ENCODE measurements at places on chromosomes 6 and 20.

GRCh38 chr6:143961886-143962878, 45.9 kb downstream of the PLAGL1 start:
- DNase-seq, result no peak

DNA sequence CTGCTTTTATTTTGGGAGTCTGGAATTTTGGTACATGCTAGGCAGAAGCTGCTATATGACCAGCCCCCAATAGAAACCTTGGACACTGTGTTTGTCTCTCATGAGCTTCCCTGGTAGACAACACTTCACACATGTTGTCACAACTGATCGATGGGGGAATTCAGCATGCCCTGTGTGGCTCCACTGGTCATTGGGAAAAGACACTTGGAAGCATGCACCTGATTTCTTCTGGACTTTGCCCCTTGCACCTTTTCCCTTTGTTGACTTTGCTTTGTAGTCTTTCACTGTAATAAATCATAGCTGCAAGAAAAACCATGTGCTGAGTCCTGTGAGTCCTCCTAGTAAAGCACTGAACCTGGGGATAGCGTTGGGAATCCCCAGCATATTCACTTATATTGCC, 7.9 kb upstream of the WFDC10A start:
- DNase-seq, result no peak

GRCh38 chr6:113779656-113780055, 77.5 kb upstream of the MARCKS start:
- DNase-seq, result no peak

- DNase-seq, result no peak
These were observed 63.9 kb downstream of the NINL start for GRCh38 chr20:25521382-25521781.

DNA sequence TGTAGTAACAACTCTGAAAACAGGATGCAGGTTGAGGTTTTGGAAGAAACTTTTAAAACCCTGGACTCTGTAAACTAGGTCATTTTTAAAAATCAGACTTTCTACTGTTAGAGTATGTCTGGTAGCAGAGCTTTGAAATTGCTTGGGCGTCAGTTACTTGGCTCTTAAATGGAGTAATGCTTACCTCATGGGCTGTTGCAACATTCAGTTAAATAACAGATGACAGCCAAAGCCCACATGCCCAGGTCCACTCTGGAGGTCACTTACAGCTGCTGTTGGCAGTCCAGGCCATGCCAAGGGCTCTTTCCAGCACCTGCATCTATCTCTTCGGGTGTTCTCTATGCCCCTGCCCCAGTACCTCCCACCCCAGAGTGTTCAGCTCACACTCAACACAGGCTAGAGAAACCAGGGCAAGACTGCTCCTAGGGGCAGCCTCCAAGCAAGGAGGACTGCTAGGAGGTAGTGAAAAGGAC, 96.4 kb downstream of the BANF2 start:
- DNase-seq, result no peak

DNA sequence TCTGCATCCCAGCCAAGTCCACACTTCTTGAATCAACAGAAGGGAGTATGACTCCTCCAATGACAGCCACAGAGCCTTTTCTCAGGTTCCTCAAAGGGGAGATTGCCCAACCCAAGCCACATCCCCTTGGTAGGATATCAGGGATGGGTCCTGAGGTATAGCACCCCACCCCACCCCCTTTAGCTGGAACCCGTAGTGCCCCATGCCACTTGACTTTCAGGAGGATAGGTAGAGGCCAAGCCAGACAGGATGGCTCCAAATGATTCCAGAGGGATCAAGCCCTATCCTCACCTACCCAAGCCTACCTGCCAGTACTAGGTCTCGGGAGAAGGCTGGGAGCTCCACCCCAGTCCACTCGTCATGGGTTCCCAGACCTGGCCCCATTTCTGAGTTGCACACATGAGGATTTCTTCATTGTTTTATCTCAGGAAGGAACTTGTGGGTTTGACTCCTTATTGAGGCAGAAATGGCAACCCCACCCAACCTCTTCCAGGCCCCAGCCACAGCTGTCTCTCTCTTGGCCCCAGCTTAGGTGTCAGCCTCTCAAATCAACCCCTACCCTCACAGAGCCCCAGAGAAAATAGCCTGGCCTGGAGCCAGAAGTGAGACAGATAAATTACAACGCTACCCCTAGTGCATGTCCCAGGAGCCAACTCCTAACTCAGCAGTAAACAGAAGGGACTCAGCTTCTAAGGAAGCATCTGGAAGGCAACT, 3.6 kb downstream of the CCND3 start:
- no peak for DNase-seq

DNA sequence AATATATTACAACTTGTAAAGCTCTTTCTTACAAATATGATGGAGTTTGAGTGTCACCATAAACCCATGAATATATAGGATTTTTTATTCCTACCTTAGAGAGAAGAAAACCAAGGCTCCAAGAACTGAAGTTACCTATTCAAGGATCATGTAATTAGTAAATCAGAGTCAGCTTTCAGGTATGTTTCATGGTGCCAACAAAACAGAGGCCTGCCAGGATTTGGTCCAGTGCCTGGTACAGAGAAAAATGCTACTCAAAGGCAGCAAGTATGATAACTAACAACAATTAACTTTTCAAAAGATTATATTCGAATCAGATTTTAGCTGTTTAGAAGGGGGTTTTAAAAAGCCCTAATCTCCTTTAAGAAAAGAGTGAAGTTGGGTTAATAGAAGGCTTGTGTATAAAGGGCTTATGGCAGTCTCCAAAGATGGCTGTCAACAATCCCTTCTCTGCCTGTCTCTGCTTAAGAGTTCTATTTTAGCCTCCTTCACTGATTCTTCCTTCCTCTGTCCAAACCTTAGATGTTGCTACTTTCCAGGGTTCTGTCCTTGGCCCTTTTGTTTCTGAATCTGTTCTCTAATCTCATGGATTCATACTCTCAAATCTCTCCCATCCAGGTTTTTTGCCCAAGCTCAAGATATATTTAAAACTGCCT, 7.8 kb downstream of the MAP3K7 start:
- no peak for DNase-seq

DNA sequence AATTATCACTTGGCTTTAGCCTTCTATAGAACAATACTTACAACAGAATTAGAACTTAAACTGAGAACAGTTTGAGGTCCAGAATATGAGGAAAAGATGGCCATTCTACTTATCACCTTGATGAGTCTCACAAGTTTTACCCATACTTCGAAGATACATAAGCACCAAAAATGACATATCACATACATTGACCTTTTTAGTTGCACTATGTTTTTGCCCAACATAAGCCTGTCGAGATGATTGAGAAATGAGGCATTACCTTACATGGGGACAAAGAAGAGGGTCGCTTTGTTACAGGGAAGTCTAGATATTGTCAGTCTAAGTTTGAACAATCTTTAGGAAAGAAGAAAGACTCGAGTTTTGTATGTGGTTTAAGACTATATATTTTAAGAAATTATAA, 48.4 kb upstream of the MEI4 start:
- no peak for DNase-seq

- DNase-seq, result no peak
These were observed 30.9 kb downstream of the BFSP1 start for GRCh38 chr20:17500271-17500670.

- no peak for DNase-seq
These were observed 257.2 kb downstream of the DLL1 start for GRCh38 chr6:170033666-170034065.

DNA sequence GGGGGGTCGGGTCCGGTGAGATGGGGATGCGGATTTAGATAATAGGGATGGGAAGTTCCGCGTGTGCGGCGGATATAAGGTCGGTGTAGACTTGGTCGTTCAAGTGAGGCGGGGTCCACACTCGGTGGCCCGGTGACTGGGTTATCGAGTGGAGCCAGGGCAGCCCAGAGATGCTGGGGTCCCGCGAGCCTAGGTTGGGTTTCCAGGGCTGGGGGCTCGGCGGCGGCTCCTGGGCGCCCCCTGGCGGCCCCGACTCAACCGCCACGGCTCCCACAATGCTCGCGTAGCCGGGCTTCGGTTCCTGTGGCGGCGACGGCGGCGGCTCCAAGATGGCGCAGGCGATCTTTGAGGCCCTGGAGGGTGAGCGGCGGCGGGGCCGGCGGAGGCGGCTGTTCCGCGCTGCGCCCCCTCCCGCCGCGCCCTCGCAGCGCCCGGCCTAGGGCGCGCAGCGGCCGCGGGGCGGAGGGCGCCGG, at the start of gene ZNF341:
ZNF341 (plus strand) TSS at position 304 of the 473 bp plus-strand sequence; CDS start at position 330, 26 bp downstream.
- DNase-seq, result peak; percentile 85
